HFFc6 (cell line): ENCODE measurements at places on chromosomes 6 and 20.
A peak's percentile ranks its signal among the peaks of the same experiment; 100 is the strongest.

DNA sequence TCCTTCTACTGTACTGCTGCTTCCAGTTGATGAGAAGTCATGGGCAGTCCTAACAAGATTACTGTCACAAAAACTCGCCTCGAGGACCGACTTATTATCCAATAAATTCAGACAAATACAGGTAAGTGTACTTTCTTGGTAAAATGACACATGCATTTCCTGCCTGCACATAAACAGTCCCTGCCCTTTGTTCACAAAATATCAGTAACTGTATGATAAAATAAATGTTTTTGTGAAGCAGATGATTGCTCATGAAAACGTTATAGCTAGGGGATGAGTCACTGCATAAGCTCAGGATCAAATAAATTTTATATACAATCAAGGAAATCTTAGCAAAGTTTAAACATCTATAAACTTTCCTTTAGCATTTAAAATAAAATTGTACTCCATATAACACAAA, 164.5 kb upstream of the RIPOR2 start:
- DNase-seq: no peak

GRCh38 chr20:40922865-40923264, 105.8 kb upstream of the TOP1 start:
- no peak for DNase-seq

- DNase-seq: no peak
These were observed 116.6 kb downstream of the ZDHHC14 start for GRCh38 chr6:157497579-157497978.

DNA sequence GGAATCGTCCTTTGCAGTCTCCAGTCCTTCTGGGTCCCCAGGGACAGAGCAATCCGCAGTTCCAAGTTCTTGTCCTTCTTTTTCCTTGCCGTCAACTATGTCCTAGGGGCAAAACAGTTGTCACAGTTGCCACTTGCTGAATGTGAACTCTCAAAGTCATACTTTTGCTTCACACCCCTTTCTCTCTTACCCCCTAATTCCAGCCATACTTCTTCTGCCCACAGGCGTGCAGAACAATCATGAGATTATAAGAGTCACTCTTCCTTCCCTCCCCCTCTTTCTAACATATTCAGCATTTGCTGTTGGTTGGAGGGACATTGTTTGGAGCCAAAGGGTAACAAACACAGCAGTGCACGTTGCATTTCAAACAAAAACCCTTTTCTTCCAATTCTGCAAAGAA, 74.4 kb downstream of the BCAS1 start:
- DNase-seq: no peak

DNA sequence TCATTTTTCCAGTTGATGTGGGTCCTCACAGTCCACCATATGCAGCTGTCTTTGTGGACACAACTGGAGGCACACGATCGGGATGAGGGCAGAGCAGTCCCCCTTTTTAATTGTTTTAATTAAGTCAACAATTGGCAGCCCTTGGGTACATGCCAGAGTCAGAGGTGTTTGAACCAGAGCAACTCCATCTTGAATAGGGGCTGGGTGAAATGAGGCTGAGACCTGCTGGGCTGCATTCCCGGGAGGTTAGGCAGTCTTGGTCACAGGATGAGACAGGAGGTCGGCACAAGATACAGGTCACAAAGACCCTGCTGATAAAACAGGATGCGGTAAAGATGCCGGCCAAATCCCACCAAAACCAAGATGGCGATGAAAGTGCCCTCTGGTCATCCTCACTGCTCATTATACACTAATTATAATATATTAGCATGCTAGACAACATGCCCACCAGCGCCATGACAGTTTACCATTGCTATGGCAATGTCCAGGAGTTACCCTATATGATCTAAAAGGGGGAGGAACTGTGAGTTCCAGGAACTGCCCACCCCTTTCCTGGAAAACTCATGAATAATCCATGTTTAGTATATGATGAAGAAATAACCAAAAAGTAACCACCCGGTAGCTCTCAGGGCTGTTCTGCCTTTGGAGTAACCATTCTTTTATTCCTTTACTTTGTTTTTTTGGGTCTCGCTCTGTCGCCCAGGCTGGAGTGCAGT, 31.8 kb upstream of the BLCAP start:
- no peak for DNase-seq

GRCh38 chr6:42239736-42240375, 22.2 kb upstream of the MRPS10 start:
- peak; percentile 52 for DNase-seq

- no peak for DNase-seq
These were observed 740.9 kb downstream of the FRK start for GRCh38 chr6:115319823-115320222.

DNA sequence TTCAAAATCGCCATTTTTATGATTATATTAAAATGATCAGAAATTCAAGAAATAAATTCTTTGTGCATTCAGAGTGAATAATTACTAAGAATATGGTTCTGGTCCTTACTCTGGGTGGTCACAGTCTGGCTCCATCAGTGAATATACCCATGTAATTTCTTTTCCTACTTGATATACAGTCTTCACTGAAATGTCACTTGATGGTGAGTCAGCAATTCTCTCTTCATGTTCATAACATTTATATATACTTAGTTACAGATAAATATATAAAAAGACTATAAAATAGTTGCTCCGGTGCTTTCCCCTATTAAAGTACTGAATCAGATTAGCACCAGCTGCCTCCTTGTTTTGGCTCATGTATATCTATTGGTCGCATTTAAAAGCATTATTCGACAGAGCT, 56.4 kb upstream of the MTRF1L start:
- no peak for DNase-seq

DNA sequence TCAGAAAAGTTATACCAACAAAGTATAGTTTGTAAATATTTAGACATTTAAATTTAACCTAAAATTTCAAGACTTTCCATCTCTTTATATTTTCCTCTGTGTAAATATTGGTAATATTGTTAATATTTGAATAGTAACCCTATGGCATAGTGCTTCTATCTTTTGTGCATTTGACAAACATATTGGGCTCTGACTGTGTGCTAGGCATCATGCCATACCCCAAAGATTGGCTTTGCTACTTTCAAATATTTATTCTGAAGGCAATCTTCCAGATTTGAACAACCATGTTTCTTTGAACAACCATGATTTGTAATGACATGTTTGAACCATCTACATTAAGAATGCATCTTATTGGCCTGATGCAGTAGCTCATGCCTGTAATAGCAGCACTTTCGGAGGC, 15.5 kb upstream of the PRDM1 start:
- DNase-seq: no peak

DNA sequence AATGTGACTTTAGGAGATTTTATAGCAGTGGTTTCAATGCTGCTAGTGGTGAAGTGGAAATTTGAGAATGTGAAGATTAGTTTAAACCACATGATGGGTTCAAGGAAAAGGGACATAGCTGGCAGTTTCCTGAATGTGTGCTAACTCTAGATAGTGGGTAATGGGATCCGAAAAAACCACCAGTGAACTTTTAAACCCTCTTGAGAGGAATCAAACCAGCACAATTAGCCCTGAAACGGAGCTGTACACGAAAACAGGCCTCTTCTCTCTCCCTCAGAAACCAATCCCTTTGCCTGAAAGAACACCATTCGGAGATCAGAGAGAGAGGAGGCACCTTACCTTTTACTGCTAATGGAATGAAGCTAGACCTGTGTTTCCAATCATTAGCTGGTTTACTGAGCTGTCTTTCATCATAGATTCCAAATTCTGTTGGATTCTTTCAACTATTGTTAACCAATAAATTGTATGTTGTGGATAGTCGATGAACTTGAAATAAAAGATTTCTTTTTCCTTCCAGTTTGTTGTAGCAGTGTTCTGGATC, 103.9 kb downstream of the AIG1 start:
- DNase-seq: no peak

DNA sequence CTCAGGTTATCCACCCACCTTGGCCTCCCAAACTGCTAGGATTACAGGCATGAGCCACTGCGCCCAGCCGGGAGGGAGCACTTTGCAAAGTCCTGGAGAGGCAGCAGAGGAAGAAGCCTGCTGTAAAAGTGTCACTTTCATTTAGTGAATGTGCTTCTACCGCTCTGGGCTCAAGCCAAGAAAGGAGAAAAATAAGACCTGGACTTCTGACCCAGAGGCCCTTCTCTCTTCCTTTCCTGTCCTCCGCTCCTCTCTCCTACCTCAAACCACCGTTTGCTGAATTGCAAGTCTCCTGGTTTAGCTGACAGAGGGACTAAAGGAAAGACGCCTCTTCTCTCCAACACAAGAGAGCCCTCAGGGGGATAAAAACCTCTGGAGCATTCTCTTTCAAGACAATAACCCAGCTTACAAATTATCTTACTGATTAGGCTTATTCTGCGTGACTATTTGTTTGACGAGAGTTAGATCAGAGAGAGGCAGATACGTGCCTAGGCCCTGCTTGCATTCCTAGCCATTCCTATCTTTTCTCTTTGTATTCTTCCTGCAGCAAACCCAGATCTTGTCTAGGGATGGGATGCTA, 84.2 kb upstream of the SLC22A23 start:
- no peak for DNase-seq

DNA sequence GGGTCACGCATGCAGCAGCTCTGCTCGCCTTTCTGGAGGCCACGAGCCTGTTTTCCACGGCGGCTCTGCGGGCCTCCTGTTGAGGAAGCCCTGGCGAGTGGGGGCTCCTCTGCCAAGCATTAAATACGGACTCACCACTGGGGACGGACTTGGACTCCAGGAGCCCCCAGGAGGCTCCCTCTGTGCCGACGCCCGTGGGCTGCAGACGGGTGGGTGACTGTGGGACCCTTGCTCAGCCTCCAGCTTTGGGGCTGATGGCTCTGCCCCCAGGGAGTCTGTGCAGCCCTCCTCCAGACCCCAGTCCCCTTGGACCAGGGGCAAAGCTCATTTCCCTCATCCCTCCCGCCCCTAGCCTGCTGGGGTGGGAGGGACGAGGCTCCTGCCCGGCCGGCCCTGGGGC, 236.2 kb downstream of the TAF4 start:
- no peak for DNase-seq

DNA sequence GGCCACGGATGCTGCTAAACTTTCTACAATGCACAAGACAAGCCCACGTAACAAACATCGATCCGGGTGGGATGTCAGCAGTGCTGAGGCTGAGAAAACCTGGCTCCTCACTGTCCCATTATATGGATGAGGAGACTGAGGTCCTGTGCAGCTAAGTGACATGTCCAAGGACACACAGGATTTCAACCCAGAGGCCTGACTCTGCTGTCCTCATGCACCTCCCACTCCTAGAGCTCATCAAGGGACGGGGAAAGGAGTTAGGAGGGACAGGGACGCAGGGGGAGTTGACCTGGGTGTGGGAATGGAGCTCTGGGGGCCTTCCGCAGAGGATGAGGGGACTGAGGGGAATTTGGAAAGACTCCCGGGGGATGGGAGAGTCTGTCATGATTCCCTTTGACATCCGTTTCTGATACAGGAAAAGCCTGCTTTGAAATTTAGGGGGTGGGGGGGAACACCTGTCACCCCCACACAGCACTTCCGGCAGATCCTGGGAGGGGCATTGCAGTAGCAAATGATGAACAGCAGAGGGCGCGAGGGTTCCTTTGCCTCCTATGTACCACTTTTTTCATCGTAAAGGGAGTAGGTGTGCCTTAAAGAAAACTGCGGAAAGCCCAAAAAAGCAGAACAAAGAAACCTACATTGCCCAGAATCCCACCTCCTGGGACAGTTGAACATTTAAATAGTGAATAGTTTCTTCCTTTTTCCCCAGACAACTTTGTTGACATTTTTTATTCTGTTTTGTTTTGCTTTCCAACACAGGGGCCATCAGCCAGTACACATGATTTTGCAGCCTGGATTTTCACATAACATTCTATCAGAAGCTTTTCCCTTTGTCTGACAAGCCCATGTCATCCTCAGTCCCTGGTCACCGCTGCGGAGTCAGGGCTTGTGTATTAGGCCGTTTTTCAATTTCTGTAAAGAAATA, 48.6 kb downstream of the SLC2A10 start:
- DNase-seq: peak; percentile 31

DNA sequence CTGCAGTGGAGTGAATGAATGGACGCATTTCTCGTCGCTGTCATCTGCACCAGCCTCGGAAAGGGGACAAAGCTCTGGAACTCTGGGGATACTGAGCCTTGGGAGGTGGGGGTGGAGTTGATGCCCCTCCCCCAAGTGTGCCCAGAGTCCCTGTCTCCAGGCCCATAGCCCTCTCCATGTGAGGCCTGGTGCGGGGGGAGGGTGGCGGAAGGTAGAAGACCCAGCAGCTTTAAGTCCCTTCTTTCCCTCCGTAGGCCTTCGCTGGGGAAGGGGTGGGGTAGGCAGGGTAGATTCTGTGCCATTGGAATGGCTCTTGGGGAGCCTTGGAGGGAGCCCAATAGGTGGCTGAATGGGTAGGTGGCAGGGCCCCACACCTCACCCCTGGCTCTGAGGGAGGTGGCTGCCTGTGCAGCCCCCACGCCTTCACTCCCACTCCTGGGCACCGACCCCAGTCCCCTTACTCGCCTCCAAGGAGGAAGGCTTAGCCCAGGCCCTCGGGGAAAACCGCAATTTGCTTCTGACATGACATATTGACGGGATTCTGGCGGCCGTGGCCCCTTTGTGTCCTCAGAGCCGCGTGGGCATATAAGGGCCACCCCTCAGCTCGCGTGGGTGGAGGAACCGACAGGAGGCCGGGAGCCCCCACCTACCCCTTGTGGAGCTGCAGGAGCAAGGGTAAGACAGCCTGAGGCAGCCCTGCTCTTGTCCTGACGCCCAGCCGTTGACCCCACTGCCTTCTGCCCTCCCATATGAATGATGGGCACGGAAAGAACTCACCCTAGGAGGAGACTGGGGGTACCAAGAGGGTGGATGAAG, at the start of gene BPIFB3:
TSS of gene BPIFB3 (plus strand) at position 613 of the 816 bp plus-strand sequence. CDS start 1,533 bp downstream, outside the sequence.
- no peak for DNase-seq

GRCh38 chr6:8335896-8336295, 99.4 kb downstream of the SLC35B3 start:
- DNase-seq: no peak

GRCh38 chr6:79605968-79606764, 25.0 kb upstream of the SH3BGRL2 start:
- DNase-seq: no peak

- no peak for DNase-seq
These were observed 83.9 kb downstream of the TULP4 start for GRCh38 chr6:158396136-158396535.

- peak; percentile 84 for DNase-seq
These were observed 8.4 kb downstream of the GMDS start for GRCh38 chr6:2237001-2237400.

DNA sequence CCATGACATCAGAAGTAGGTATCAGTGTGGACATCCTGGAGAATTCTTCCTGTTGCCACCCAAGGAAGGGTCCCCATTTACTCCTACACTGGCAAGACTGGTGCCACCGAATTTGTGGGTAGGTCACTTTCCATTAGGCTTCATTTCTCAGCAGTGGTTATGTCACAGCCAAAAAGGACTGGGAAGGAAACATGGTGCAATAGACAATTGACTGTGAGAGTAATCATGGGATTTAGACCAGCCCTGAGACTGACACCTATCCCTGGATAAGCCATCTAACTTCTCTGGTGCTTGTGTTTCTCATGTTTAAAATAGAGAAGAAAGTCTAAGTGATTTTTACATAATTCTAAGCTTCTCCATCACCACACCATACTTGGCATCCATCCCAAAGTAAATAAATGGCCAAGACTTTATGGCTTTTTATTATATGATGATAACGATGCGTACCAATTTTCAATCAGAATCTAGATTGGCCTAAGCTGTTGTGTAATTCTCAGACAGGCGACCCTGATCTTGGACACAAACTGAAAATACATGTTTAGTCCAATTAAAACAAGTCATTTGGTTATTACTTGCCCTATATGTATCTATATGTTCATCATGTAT, 10.2 kb downstream of the SMPDL3A start:
- no peak for DNase-seq
